ENCODE measurements at places on chromosomes 1 and 21.

- no peaks in the 10 kb centered on the region for H3K4me1 ChIP-seq
- H3K27me3 ChIP-seq = no peaks in the 10 kb centered on the region
- H3K4me3 ChIP-seq = no peak overlapping the region
- DNase-seq = no peak
- no peak overlapping the region for H3K27ac ChIP-seq
Observed at GRCh38 chr21:32578107-32578691, 7.1 kb downstream of the TCP10L start.

GRCh38 chr1:230068621-230068873 lies 1.5 kb downstream of the GALNT2 start:
- peak overlapping the region; percentile 93 for H3K4me3 ChIP-seq
- peaks cover 6% of the 10 kb centered on the region for H3K4me1 ChIP-seq
- H3K27me3 ChIP-seq = no peaks in the 10 kb centered on the region
- H3K36me3 ChIP-seq = no peaks in the 10 kb centered on the region
- DNase-seq = no peak

DNA sequence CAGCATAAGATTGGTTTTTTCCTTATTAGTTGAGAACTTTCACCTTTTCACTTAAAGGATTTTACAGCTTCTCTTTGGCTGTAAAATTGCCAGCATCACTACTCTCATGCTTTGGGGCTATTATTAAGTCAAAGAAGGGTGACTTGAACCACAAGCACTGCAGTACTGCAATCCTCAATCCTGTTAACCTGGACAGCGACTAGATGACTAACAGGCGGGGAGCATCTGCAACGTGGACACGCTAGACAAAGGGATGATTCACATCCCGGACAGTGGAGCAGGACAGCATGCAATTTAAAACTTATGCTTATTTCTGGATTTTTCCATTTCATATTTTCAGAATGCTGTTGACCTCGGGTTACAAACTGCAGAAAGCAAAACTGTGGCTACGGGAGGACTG lies 8.1 kb downstream of the ARV1 start:
- no peak for DNase-seq
- H3K27ac ChIP-seq = no peak overlapping the region
- H3K36me3 ChIP-seq = no peaks in the 10 kb centered on the region
- no peaks in the 10 kb centered on the region for H3K27me3 ChIP-seq
- H3K4me1 ChIP-seq = peaks cover 21% of the 10 kb centered on the region

DNA sequence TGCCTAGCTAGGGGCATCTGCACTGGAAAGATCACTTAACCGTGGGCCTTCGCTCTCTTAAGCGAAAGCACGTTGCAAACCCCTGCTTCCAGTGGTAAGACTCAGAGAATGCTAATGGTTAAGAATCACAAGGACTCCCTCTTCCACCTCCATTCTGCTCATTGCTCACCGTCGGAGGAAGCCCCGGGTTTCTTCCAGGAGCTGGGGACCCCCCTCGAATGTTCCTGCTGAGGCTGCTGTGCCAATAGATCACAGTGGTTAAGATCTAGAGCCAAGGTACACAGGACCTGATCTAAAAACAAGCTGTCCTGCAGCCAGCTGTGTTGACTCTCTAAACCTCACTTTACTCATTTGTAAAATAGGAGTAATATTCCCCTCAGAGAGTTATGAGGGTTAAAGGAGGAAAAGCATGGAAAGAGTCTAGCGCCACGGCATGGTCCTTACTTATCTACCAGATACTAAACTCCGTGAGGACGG lies 765 bp downstream of the VAMP3 start:
- no peak for DNase-seq
- peaks cover 9% of the 10 kb centered on the region for H3K4me1 ChIP-seq
- peak overlapping the region; percentile 68 for H3K4me3 ChIP-seq
- peak overlapping the region; percentile 82 for H3K27ac ChIP-seq
- no peaks in the 10 kb centered on the region for H3K27me3 ChIP-seq
- no peaks in the 10 kb centered on the region for H3K36me3 ChIP-seq
